ENCODE measurements at places on chromosomes 1 and 21.
A peak's percentile ranks its signal among the peaks of the same experiment; 100 is the strongest.

- DNase-seq: peak; percentile 64
Measured at GRCh38 chr1:36083635-36084496, at the start of gene TEKT2. TSS of gene TEKT2 (plus strand) at chr1:36084094. CDS start at chr1:36084922, 828 bp downstream.

- DNase-seq: no peak
Measured at GRCh38 chr1:60413091-60413490, 339.5 kb upstream of the C1orf87 start.

DNA sequence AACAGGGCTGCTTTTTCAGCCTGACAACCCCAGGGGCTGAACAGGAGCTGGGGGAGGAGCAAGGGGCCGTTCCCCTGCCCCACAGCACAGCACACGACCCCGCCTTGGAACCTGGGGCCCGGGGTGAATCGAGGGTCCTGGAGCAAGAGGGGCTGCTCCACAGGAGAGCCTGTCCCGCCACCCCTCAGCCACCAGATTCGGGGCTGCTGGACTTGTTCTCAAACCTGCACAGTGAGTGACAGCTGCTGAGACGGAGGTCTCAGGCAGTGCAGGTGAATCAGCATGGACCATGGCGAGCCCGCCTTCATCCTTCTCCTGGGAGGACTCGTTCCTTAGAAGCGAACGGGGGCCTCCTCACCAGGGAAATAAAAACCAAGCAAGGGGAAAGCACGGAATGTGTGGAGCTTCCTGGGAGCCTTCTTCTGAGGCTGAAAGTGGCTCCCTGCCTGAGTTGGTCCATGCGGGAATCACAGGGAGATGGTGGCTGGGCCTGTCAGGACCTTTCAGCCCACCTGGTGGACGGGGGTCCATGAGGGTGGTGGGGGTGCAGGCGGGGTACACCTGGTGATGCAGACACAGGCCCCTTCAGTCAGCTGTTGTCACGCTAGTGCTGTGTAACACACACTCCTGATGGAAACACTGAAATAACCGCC lies 125.4 kb downstream of the SIK1 start:
- no peak for DNase-seq

DNA sequence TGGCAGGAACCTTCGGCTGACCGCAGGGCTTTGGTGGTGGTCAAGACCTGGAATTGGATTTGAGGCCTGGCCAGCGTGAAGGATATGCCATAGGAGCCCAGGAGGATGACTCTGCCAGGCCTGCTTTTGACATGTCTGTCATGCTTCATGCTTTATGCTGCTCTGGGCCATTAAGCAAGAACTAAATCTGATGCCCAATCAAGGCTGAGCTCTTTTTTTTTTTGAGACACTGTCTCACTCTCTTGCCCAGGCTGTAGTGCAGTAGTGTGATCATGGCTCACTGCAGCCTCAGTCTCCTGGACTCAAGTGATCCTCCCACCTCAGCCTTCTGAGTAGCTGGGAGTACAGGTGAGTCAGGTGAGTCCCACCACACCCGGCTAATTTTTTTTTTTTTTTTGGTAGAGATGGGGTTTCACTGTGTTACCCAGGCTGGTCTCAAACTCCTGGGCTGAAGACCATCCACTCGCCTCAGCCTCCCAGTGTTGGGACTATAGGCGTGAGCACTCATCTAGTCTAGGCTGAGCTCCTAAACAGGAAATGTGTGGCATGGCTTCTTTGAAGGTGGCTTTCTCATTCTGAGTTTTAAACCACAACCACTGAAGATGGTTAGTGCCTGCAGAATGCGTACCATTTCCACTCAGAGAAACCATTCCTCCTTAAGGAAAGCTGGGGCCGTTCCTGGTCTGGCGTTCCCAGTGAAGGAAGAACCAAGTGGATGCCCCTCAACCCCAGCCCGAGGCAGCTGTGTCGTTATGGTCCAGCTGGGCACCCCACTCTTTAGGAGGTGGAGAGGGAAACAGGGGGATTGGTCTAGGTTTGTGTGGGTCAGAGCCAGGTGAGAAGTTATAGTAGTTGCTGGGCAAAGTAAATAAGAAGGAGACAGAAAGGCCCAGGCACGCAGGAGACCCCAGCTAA lies 34.2 kb upstream of the ATP5PO start:
- DNase-seq: no peak

DNA sequence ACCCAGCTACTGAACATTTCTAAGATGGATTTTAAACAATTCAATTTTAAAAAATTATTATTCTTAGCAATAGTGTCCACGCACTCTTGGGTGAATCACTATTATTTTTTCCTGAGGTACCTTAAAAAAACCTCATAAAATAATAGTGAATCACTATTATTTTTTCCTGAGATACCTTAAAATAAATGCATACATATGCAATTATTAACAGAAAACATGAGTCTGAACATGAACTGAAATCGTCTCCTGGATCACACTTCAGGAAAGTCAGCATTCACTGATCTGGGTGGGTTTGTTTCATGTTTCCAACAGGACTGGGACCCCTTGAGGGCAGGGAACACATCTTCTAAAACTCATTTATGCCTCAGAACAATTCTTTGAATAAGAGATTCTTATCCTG lies 63.1 kb upstream of the IFNLR1 start:
- no peak for DNase-seq

- peak; percentile 60 for DNase-seq
Measured at GRCh38 chr1:19651141-19651737, 7.1 kb downstream of the NBL1 start.

DNA sequence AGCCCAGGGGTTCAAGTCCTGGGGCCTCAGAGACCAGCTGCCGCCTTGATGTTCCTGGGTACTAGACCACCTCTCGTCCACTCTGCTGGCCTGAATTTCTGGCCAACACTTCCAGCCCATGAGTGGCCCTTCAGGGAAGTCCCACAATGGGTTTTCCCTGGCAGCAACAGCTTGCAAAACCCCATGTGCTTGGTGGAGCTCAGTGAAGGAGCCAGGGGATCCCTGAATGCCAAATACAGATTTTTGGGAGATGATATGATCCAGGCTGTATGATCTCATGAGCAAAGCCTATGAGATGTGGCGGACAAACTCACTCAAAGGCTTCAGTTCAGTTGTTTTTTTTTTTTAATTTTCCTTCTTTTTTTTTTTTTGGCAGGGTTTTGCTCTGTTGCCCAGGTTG lies 9.6 kb upstream of the RASSF5 start:
- no peak for DNase-seq

DNA sequence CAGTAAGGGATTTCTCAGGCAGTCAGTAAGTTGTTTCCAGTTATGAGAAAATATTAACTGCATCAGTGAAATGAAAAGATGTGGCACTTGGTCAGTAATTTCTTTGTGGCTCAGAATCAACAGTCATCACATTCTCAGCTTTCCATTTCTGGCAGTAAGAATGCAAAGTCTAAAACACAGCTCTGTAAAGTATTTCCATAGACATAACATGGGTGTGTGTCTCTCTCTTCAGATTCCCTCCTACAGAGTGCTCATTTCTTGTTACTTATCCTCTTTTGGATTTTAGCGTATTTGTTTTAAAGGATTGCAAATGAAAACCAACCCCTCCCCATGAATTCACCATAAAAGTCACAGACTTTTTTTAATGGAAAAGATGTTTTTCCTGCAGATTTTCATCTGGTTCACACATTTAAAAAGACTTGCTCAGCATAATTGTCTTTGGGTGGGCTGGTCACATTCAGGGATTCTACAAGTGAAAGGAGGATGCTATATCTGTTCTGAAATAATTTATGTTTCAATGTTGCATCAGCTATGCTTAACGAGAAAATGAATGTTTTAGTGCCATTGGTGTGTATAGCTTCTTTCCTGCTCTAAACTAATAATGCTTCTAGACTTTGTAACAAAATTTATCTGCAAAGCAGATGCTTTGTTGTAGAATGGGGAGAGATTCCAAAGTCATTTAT lies 34.6 kb upstream of the CD55 start:
- DNase-seq: no peak

- DNase-seq: peak; percentile 7
Measured at GRCh38 chr1:210505601-210506496, 177.1 kb downstream of the HHAT start.

GRCh38 chr1:37265786-37266667 lies 208.4 kb upstream of the ZC3H12A start:
- DNase-seq: peak; percentile 48

- DNase-seq: no peak
Measured at GRCh38 chr1:116110567-116111523, at the start of gene MAB21L3. TSS of gene MAB21L3 (plus strand) at chr1:116111399. CDS start at chr1:116112616, 1,217 bp downstream.

GRCh38 chr1:65765631-65766030 lies 27.1 kb upstream of the PDE4B start:
- DNase-seq: no peak

- DNase-seq: no peak
Measured at GRCh38 chr1:158140764-158141192, 39.9 kb upstream of the CD1D start.

GRCh38 chr1:27097484-27097917 lies 57.4 kb downstream of the SLC9A1 start:
- peak; percentile 63 for DNase-seq

- no peak for DNase-seq
Measured at GRCh38 chr1:157352817-157353408, 199.4 kb downstream of the FCRL5 start.

DNA sequence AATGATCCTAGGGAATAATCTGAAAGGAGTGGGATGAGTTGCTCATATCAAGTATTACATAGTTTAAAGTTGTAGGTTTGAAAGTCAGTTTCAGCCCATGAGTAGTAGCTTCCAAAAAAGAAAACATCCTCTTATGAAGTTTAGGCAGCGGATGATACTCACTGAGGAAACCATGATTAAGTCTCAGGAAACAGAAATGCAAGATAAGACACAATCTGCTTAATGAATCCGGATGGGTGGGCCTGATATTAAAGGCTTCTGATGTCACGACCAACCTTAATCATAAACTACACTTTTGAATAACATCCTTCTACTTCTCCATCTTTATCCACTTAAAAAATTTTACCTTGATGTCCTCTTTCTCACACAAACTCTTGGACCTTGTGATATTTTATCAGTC lies 61.8 kb downstream of the S1PR1 start:
- DNase-seq: no peak

GRCh38 chr1:160837558-160838205 lies 25.0 kb downstream of the CD244 start:
- DNase-seq: no peak

- no peak for DNase-seq
Measured at GRCh38 chr21:27314131-27314530, 347.2 kb upstream of the ADAMTS5 start.

DNA sequence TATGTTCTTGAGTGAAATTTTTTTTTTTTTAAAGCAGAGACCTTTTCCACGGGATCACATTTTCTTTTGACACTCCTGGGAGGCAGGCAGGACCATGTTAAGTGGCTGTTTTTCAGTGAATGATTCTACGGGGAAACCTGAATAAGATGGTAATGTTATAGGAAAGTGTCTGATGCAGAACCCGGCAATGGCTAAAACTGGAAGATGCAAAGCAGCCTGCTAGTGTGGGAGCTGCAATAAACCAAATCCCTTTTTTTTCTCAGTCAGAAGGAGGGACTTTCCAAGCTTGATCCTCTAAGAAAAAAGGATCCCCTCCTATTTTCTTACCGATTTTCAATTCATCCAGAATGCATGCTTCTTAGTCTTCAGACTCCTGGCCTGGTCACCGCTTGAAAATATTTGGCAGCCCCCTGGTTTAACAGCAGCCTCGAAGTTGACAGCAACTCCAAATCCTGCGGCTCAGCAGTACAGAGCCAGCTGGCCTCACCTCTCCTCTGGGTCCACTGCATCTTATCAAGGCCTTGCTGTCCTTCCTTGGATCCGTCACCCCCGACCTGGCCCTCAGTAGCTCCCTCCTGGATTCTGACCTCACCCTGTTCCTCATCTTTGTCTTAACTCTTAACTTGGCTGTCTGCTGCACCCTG lies 5.6 kb downstream of the MX2 start:
- no peak for DNase-seq

DNA sequence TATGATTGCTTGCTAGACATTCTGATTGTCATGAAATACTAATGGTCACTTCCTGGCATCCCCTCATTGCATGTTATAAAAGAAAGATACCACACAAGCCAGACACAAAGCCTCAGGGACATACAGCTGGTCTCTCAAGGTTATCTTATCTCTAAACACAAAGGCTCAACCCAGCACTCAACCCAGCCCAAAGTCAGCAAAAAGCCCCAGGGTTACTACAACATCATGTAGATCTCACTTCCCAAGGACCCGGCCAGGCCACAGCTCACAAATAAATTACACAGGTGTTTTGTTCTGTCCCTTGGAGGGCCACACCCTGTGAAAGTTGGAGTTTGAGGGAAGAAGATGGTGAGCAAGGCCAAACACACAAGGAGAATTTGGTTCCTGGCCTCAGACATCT lies 109.7 kb upstream of the BARHL2 start:
- no peak for DNase-seq

DNA sequence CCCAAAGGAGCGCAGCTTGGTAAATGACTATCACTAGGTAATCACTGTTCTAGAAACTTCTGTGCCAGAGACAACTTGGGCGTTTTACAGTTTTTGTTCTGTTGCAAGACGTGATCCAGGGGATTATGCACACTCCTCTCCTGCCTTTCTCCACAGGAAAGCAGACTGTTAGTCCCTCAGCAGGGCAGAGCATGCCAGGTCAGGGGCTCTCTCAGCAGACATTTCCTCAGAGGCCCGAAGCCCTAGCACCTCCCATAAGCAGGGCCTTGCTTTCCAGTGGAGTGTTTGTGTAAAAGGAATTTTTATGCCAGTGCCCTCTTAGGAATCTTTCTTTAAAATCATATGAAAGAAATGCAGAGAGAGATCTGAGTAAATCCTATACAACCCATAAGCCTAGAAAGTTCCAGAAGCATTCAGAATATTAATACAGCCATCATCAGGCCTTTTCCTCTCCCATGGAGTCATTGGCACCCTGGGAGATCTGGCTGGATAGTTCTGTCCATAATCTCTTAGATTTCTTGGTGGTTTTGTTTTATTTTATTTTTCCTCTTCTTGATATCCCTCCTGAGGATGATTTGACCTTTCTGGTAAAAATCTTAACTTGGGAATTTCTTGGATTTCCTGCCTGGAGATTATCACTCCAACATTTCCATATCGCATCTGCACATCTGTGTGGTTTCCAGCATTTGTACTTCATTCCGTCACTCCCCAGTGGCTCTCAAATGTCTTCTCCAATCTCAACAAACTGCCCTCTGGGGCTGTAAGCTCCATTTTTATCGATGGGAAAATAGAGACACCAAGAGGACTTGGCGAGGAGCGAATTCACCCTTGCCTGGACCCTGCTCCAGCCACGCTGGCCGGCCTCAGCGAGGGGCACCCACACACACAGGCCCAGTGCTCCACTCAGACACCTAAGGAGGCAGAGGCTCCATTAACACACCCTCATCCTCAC lies 116.1 kb downstream of the PSMG1 start:
- no peak for DNase-seq

- DNase-seq: peak; percentile 75
Measured at GRCh38 chr1:212600071-212600915, 8.3 kb upstream of the ATF3 start.

GRCh38 chr1:24018611-24019580 lies 38.8 kb upstream of the SRSF10 start:
- DNase-seq: peak; percentile 20
